NCI-H187 treated with DMSO at 0.1 percent for 48 hours (cell line): ENCODE measurements at places on chromosomes 3 and 15.

GRCh38 chr3:97940034-97940433 is 32.2 kb downstream of the RIOX2 start:
- peak; percentile 17 for DNase-seq

GRCh38 chr15:84654689-84655453 is 788 bp upstream of the WDR73 start:
- no peak for DNase-seq

DNA sequence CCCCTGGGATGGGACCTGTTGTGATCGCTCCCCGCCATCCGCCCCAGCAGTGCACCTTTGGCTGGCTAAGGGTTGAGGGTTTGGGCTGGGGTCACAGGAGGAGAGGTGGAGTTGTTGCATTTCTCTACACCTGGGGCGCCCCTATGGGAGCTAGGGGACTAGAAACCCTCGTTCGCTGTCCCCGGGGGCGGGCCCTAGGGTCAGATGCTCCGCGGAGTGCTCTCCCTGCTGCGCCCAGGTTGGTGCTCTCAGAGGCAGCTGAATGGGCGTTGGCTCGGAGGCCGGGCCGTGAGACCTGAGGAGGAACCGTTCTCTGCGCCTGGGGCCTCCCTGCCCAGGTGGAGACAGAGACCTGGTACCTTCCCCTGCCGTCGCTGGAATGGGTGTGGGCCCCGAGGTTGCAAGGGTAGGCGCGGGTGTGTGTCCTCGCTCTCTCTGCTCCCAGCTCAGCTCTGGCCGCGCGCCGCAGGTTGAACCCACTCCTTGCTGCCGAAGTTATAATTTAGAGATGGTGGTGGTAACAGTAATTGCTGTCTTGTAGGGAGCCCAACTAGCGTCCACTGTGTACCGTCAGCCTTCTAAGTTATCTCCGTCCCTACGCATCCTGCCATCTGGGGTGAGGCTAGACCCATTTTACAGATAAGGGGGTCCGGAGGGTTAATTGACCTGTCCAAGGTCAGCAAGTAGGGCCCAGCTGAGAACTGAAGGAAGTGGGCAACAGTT is 965 bp downstream of the FLNB start:
- no peak for DNase-seq

DNA sequence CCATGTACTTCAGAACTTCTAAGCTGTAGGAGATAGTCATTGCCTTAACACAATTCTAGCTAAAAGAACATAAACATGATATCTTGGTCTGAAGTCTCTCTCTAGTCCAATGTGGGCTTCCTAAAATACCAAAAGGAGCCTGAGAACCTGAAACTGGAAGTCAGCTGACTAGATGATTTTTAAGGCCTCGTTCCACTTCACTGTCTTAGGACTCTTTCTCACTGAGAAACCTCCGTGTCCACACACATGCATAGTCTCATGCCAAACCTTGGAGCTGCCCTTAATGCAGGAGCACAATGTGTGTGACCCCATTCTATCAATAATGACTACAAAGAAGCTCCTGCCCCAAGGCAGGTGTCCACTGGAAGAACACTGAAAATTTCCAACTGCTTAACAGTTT is 87.7 kb downstream of the ETFA start:
- no peak for DNase-seq

DNA sequence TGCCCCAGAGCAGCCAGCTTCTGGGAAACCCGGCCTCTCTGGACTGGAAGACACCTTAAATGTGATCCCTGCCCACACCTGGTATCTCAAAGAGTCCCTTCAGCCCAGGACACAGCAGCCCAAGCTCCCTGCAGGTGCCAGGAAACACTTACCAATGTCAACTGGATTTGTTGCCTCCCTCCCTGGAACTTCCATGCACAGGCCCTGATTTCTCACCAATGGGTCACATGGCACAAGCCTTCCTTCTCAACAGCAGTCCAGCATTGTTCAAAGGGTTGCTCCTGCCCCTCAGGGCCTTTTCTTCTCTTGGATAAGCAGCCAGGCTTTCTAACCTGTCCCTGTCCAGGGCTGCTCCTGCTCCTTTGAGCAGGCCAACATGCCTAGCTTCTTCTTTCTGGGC is 31.6 kb downstream of the ANP32A start:
- DNase-seq = no peak

- DNase-seq = no peak
Measured at GRCh38 chr15:47757331-47757730, 40.0 kb downstream of the SEMA6D start.

GRCh38 chr3:15860014-15860934 is 62.5 kb upstream of the ANKRD28 start:
- no peak for DNase-seq

GRCh38 chr15:61987824-61988223 is 72.4 kb downstream of the VPS13C start:
- no peak for DNase-seq

GRCh38 chr3:101862416-101863165 is 13.3 kb downstream of the NFKBIZ start:
- no peak for DNase-seq

DNA sequence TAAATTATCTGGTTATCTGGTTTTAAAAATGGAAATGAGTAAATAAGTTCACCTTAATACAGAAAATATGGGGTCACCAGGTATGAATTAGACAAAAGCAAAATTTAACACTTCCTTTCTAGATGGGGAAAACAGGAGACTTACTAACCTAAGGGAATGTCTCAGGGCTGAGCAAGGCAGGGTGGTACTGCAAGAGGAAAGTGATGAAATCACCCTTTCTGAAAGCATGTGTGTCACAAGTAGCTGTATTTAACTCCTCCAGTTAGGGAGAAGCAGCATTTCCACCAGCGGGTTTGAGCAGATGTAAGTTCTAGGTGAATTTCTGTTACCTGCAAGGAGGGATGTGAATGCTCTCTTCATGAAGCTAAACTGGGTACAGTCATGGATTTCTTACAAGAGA is 629.1 kb downstream of the MECOM start:
- DNase-seq = no peak
